ENCODE measurements at places on chromosomes 3 and 15.

DNA sequence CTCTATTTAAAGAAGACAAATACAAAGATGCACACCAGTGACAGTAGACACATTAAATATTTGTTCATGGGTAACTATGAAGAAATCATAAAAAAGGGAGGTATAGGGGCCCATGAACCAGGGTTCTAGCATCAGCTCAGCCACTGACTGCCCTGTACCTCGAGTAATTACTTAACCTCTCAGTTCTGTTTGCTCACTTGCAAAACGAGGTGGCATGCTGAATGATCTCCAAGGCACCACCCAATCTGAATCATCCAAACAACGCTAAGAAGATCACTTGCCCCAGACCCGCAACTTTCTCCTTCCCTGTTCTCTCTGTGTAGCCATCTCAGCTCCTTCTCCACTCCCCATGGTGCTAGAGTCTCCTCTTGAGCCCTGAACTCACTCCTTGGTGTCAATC lies 374.7 kb downstream of the VPS13C start:
- DNase-seq: no peak

DNA sequence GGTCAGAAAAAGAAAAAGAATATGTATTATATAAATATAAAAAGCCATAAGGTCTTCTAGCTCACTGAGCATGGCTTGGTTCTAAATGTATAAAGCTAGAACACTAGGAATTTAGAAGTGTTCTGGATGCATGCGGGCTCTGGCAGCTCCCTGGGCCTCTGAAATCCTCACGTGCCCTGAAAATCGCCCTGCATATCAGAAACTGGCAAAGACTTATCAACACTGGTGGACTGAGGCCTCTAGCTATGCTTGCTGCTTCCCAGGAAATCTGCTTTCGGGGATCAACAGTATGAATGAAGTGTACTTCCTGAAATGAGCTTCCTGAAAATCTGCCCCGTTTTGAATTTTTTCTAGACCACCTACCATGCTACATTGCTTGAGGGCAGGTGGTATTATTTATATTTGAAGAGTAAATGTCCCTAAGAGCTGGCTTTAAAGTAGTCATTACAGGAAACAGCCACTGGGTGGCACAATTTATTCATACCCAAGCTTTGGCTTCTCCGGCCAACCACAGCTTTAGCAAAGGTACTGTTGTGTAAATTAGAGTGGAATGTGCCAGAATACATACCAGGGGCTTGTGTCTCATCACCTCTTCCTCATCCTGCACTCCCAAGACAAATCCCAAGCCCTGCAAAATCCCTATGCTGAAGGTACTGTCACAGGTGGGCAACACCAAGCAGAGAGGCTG lies 17.7 kb downstream of the CRTAP start:
- no peak for DNase-seq

- no peak for DNase-seq
Observed at GRCh38 chr3:72951259-72951722, 45.3 kb upstream of the PPP4R2 start.

DNA sequence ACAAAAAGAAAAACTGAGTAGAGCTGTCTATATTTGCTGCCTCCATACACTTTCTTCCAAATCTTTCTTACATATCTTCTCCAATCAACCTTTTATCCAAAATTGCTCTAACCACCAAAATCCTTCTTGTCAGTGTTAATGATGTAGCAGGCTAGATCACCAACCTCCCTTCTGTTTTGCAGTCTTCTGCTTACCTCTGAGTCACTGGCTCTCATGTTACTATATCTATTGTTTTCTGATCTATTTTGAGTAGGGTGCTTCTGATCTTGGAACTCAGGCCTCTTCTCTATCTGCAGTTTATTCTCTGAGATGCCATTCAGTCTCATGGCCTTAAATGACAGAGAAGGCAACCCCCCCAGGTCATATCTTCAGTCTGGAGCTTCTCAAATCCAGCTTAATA lies 26.3 kb upstream of the AADAC start:
- no peak for DNase-seq

DNA sequence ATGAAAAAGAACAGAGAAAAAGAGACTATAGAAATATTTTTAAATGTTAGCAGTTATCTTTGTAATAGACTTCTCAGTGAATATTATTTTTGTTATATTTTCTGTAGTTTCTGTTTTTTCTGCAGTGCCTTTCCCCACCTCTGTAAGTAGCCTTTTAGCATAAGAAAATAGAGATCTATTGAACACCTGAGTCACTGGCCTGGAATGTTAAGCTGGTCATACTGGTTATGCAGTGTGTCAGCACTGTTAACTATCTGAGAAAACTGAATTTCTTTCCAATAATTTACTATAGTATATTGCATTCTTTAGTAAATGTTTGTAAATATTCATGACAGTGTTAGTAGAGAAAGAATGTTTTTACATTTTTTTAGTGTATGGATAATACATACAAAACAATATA lies 79.8 kb downstream of the NECTIN3 start:
- no peak for DNase-seq

DNA sequence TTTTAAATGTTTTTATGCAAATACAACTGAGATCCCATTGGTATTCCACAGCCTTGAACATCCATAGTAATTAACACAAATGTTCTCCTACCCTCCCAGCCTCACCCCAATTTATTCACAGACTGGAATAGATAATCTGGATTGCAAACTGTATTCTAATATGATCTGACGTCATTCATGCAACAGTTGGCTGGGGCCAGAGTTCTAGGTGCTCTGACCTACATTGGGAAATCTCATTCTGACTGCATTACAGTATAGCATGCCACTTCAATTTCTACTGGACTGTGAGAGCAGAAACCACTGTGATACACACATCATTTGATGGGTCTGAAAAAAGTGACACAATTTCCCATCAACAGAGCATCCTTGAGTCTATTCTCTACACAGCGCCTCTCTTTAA lies 403.1 kb downstream of the MAGI1 start:
- DNase-seq: no peak

- no peak for DNase-seq
Observed at GRCh38 chr3:28743831-28744230, 395.2 kb upstream of the AZI2 start.

- DNase-seq: no peak
Observed at GRCh38 chr3:46124216-46125177, 83.6 kb downstream of the CCR1 start.

- DNase-seq: no peak
Observed at GRCh38 chr3:69370156-69370883, 15.6 kb downstream of the FRMD4B start.

GRCh38 chr3:52313774-52314188 lies 2.3 kb upstream of the DNAH1 start:
- no peak for DNase-seq

DNA sequence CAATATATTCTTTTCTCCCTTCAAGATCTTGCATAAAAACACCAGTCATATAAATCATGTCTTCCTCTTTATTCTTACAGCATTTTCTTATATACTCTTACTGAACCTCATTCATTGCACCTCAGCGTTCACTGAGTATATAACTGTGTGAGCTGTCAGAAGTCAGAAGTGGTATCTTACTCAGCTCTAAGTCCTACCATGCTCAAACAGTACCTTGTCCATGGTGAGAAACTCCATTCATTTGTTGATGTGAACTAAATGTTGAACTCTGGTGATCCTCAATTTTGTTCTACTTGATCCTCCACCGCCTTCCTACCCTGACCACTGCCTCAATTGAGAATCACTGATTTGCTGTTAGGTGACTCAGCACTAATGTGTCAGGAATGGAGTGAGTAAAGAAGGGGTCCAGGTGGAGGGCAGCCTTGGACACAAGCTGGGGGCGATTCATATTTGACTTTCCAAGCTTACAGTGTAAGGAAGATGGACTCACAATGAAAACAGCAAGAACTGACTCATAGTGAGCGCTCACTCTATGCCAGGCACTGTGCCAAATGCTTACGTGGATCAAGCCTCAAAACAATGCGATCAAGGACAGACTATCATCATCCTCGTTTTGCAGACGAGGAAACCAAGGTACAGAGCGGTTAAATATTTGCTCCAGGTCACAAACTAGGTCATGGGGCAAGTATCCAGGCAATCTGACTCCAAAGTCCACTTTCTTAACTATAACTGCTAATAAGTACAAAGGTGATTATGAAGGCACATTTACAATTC lies 13.5 kb upstream of the ZFYVE19 start:
- DNase-seq: no peak

- DNase-seq: no peak
Observed at GRCh38 chr3:141542202-141542969, 55.6 kb downstream of the RASA2 start.

GRCh38 chr15:58527573-58528187 lies 95.9 kb downstream of the LIPC start:
- DNase-seq: no peak

DNA sequence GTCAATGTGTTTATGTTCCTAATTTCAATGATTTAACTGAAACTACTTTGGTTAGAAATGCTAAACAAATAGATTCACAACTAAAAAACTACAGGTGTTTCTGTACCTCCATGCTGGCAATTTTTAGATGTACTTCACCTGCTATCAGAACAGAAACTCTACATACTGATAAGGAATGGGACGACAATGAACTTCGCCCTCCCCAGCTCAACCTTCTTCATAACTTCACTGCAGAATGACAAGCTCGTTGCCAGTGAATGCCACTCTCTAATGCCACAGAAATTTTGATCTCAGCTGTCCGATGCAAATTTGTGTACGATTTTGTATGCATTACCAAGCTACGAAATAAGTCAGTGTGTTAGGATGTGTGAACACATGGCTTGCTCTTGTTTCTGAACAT lies 133.4 kb downstream of the FOXP1 start:
- DNase-seq: no peak

DNA sequence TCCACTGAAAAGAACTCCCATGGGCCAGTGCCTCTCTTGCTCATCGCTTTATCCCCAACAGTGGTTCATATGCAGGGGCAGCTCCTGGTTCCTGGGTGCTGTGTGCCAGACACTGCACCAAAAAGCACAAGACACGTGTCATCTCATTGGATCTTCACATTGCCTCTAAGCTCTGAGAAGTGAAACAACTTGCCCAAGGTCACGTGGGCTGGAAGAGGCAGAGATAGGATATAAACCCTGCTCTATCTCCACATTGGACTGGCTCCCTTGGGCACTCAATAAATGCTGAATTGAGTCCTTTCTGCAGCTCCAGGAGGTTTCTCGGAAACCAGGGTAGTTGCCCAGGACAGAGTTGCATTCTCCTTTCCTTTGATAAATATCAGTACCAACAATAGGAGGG lies 88.1 kb downstream of the SRGAP3 start:
- no peak for DNase-seq

DNA sequence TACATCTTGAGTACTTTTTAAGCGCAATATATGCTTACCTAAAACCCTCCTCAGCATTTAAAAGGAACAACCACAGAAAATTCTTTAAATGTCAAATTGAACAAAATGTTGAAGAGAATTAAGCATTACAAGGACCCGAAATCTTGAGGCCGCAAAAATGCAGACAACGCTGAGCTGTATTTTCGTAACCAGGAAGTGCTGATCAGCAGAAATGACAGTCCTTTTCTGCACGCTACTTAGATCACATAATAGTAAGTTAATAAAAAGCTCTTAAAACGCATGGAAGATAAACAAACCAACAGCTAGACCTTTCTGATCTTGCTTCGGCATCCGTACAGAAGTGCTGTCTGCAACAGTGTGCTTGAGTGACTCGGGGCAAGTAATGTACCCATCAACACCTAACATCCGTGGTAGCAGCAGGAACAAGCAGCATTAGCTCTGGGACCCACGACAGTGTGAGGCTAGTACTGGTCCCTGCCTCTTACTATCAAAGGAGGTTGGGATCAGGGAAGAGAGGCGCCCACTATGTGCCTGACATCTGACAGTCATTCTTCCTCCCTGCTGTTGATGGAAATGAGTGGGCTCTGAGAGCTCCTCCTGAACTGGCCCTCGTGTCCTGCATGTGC lies 1.8 kb upstream of the SSUH2 start:
- no peak for DNase-seq

DNA sequence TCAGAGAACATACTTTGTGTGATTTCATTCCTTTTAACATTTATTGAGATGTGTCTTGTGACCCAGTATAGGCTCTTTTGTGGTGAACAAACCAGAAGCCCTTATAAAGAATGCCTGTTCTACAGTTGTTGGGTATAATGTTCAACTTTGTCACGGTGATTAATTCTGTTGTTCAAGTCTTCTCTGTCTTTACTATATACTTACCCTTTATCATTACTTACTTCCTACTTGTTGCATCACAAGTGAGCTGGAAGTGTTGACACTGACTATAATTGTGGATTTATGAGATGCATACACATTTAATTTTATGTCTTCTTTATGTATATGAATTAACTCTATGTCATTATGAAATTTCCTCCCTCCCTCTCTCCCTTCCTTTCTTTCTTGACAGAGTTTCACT lies 59.7 kb upstream of the TBL1XR1 start:
- DNase-seq: no peak

DNA sequence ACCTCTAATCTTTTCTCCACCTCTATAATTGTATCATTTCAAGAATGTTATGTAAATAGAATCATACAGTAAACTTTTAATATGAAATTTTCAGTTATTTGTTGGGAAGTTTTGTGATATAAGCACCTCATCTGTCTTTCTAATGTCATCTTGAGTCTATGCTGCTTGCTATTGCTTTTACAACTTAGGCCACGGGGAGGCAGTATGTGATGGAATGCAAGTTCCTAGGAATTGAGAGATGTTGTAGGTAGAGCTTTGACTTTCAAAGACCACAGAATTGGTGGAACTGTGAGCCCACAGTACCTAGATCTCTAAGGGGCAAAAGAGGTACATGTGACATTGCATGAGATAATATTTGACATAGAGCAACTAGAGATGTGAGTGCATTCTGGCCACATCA lies 328.3 kb downstream of the MFSD1 start:
- no peak for DNase-seq

DNA sequence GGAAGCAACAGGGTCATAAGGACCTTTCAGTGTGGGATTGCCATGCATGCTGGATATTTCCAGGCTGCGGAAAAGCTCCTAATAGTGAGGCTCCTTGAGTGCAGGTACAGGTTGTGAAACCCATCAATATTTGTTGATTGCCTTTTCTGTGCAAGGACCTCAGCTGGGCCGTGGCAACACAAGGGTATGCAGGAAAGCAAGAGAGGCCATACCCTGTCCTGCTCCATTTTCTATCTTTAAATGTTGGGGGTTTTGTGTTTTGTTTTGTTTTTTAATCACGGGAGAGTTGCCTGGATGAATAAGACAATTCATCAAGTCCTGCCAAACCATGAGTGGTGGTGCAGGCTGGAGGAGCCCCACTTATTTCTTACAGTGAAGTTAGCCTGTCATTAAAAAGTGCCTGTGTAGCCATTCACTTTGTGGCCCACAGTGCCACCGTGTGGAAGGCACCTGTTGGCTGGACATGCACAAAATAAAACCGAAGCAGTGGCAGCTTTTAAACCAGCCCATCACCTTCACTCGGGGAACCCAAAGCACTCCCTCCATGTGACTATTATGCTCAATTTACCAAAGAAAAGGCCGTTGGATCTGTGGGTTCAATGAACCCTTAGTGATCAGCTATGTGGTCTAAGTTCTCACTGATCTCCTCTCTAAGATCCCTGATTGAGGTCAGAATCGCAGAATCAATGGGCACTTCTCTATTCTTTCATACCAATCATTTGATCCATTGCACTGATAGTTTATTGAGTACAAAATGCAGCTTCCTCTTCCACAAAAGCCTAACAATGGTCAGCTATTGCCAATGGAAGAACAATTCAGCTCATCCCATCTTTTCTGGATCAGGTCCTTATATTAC lies 42.2 kb downstream of the CLDN18 start:
- DNase-seq: no peak

All from cortex of kidney (tissue), 1 donor.